Activated naive CD4-positive, alpha-beta T cell treated with anti-CD3 and anti-CD28 coated beads for 36 hours (primary cell): ENCODE measurements at places on chromosomes 2 and 18.

GRCh38 chr2:164560181-164560792, 61.0 kb downstream of the GRB14 start:
- no peaks in the 10 kb centered on the region for H3K36me3 ChIP-seq
- DNase-seq = no peak
- H3K27ac ChIP-seq = no peak overlapping the region
- no peak overlapping the region for H3K4me3 ChIP-seq
- H3K4me1 ChIP-seq = no peaks in the 10 kb centered on the region

- H3K4me1 ChIP-seq = peaks cover 6% of the 10 kb centered on the region
- no peak overlapping the region for H3K4me3 ChIP-seq
- no peaks in the 10 kb centered on the region for H3K36me3 ChIP-seq
- no peaks in the 10 kb centered on the region for H3K27me3 ChIP-seq
- DNase-seq = no peak
Observed at GRCh38 chr2:181072486-181073235, 92.3 kb downstream of the UBE2E3 start.

GRCh38 chr2:46661526-46661925, 182.2 kb downstream of the TMEM247 start:
- peaks cover 15% of the 10 kb centered on the region for H3K27me3 ChIP-seq
- no peak overlapping the region for H3K27ac ChIP-seq
- no peak for DNase-seq

DNA sequence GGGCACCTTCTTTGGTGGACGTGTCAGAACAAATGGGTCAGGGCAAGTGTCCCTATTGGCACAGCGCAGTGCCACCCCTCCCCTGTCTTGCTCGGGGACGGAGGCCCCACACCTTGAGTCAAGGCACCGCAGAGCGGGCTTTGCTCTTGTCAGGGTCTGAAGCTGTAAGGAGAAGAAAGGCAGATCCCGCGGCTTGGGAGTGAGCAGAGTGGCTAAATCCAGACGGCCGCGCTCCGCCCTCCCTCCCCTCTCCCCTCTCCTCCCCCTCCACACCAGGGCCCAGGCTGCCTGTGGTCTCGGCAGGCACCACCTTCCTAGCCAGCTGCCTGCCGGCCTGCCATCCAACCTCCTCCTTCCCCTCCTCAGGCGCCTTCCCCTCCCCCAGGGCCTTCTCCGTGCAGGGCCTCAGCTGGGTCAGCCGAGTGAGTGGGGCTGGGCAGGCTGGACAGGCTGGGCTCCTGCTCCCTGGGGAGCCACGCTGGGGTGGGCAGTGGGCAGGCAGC, 25.8 kb downstream of the SPEG start:
- DNase-seq = no peak
- H3K36me3 ChIP-seq = no peaks in the 10 kb centered on the region
- H3K27me3 ChIP-seq = no peaks in the 10 kb centered on the region
- H3K4me3 ChIP-seq = no peak overlapping the region
- H3K27ac ChIP-seq = no peak overlapping the region

DNA sequence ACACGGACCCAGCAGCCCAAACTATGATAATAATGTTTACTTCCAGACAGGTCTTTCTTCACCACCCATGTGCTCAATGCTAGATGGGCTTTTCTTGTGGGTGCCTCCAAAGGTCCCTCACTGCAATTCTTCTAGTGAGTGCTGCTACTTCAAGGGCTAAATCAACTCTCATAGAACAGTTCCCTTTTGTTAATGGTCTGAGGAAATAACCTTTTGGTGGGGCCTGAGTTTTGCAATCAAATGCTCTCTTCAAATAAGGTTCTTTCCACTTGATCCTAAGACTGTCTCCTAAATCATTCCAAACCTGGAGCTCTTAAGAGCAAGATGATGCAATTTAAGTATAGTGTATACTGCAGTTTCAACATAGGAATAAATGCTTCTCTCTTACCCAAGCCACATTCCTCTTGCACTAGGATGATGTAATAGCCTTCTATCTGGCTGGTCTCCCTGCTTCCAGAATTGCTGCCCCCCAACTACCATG, 6.0 kb downstream of the NEMP2 start:
- H3K4me1 ChIP-seq = peaks cover 81% of the 10 kb centered on the region
- no peaks in the 10 kb centered on the region for H3K27me3 ChIP-seq
- peaks cover 11% of the 10 kb centered on the region for H3K36me3 ChIP-seq
- no peak overlapping the region for H3K4me3 ChIP-seq

- peak overlapping the region; percentile 41 for H3K4me3 ChIP-seq
- H3K36me3 ChIP-seq = peaks cover 4% of the 10 kb centered on the region
- no peaks in the 10 kb centered on the region for H3K27me3 ChIP-seq
- peak overlapping the region; percentile 94 for H3K27ac ChIP-seq
- H3K4me1 ChIP-seq = peaks cover 92% of the 10 kb centered on the region
Observed at GRCh38 chr2:28621172-28622100, 125.6 kb downstream of the PLB1 start.
